ENCODE measurements at places on chromosomes 7 and 10. TPM values are rescaled to one million over a fixed set of nuclear protein-coding genes. Genes with fewer than 3 reads are reported as not detected.

Gene LIPA
- total RNA-seq = 43.5 TPM

Gene GARIN1A
- total RNA-seq = 0.30 TPM

Gene TMEM26
- total RNA-seq = 5.1 TPM

DNA sequence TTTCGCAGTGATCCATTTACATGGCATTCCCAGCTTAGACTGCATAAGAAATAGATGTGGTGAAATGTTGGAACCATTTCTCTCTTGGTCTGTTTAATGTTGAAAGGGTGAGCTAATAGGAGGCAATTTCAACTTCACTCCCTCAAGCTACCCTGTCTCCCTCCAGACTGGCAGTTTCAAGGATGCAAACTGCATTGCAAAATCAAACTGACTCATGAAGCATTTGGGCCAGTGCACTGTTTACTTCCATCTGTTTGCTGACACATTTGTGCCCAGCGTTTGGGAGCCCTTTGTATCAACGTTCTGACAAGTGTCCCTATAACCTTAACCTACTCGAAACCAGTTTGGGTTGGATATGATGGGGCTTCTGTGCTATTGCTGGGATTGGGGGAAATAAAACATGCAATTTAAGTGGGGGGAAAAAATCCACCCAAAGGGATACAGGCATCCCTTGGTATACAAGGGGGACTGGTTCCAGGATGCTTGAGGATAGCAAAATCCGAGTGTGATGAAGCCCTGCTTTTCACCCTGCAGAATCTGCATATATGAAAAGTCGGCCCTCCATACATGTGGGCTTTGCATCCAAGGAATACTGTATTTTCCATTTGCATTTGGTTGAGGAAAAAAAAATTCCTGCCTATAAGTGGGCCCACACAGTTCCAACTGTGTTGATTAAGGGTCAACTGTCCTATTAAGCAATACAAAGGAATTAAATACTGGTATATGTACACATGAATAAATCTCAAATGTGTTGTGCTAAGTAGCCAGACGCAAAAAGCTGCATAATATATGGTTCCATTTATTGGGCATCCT is 15.6 kb downstream of the RHEB start:
- DNase-seq = no peak

DNA sequence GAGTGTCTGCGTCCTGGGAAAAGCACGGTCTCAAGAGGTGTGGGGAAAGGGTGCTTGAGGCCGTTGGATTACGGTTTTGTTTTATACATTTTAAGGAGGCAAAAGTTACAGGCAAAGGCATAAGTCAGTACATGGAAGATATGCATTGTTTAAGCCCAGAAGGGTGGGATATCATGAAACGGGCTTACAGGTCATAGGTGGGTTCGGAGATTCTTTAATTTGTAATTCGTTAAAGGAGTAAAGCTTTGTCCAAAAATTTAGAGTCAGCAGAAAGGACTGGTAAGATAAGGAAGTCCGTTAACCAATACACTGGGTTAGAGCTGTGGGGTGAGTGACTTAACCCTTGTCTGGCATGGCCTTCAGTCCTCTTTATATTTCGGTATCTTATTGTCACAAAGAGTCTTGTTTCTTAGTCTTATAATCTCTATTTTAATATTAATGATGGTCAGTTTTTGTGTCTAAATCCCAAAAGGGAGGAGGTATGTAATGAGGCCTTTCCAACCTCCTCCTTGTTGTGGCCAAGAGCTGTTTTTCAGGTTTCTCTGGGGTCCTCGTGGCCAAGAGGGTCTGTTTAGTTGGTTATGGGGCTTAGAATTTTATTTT is 12.7 kb downstream of the TSPAN14 start:
- no peak for DNase-seq

DNA sequence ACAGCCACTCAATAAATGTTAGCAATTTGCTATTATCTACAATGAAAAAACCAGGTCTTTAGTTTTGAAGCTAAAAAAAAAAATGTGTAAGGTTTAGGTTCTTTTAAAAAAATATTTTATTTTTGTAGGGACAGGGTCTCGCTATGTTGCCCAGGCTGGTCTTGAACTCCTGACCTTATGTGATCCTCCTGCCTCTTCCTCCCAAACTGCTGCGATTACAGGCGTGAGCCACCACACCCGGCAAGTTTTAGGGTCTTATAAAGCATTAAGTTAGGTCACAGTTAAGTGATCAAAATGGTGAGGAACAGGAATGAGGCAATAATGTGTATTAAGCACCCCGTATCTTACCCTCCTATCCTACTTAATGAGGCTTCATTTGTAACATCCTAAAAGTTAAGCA is 774 bp downstream of the SEM1 start:
- no peak for DNase-seq

GRCh38 chr7:12570534-12571461 is at the start of gene SCIN:
SCIN (plus strand) TSS chr7:12570720; CDS start chr7:12570787, 67 bp downstream.
- DNase-seq = no peak

DNA sequence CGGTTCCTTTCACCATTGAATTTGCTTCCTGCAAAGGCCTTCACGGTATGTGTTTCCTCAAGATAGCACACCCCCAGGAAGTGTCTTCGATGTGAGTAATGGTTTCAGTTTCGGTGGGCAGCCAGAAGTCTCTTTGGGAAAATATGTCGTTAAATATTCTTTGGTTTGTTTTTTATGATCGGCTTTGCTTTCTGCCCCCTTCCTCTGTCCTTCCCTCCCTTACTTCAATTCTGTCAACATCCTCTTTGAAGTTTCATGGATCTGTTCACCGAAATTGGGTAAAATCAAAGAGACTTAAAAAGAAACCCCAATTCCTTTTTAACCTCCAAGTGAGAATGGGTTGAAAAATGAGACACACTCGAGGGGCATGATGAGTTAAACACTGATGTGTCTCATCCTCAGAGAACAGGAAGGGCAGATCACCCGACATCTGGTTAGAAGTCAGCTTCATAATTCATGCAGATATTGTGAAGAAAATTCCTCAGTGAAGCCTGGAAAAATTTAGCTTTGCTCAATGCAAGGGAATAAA is 170.8 kb upstream of the HABP2 start:
- DNase-seq = peak; percentile 96

DNA sequence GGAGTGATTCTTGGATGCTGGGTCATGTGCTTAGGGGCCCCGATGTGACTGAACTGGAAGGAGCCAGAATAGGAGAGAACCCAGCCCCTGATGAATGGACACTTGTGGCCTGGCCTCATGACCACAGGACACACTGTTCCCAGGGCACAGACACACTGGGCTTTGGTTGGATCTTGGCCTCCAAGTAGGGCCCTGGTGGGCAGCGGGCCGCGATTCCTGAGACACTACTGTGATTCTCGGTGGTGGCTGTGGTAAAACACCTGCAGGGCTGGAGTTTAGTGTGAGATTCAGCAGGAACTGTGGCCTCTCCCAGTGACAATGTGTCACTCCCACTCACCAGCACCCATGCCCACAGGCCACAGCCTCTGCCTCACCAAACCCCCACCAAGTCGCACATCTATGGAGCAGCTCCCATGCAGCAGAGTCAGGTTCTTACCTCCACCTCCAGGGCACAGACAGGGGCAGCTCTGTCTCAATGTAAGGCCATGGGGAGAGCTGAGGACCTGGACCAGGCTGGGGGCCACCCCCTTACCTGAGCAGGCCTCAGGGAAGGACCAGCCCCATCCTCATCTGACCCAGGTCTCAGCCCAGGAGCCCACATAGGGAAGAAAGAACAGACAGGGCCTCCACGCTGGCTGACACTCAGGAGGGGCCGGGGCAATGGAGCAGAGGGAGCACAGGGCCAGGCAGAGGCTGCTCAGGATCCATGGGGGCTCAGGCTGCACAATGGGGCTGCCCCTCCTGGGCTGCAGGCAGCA is 33.2 kb upstream of the ZNF716 start:
- no peak for DNase-seq

GRCh38 chr7:11171569-11172192 is 198.0 kb downstream of the PHF14 start:
- DNase-seq = no peak

DNA sequence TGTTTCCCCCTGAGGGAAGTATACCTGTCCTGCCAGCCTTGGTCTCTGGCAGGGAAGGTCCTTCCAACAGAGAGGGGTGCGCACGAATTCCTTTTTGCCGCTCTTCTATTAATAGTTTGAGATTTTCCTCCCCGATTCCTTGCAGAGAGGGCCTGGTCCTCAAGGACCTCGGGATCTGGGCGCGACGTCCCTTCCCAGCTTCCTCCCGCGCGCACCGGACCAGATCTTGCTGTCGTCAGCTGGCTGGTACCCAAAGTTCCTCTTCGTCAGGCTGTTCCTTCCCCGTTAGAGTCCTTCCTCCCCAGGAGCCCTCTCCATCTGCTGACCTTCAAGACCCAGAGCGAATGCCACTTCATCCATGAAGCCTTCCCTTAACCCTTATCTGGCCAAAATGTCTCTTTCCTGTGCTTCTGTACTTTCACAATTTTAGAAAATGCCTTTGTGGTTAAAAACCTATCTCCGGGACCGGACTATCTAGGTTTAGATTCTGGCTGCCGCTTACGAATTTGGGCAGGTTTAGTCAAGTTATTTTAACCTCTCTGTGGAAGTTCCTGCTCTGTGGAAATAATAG is 851 bp upstream of the GOT1 start:
- no peak for DNase-seq

DNA sequence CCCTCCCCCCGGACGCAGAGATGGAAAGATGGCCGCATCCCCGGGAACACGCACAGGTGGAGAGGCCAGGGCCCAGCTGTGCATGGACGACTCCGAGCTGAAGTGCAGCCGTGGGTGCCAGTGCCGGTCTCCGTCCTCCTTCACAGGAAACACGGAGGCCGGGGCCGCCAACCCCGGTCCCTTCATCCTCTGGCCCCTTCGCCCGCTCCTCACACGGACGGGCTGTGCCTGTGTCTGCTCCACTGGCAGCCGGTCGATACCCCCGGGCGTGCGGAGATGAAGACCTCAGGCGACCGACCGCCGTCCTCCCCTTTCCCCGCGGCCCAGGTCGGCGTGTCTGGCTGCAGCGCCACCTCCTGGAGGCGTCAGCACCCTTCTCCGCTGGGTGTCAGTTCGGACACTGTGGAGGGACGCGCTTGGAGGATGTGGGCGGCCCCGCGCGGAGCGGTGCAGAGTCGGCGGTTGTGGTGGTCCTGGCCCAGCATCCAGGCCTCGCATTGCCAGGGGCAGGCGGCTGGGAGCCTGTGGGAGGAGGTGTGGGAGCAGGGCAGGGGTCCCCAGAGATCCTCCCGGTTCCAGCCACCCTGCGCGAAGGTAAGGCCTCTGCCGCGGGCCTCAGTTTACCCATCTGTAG is 9.9 kb downstream of the ZNF511 start:
- DNase-seq = no peak

Measured in skin of body (tissue), 3 donors.